Endothelial cell (in vitro differentiated cells): ENCODE measurements at places on chromosomes 5 and 9. TPM values are rescaled to one million over a fixed set of nuclear protein-coding genes. Genes with fewer than 3 reads are reported as not detected.

DNA sequence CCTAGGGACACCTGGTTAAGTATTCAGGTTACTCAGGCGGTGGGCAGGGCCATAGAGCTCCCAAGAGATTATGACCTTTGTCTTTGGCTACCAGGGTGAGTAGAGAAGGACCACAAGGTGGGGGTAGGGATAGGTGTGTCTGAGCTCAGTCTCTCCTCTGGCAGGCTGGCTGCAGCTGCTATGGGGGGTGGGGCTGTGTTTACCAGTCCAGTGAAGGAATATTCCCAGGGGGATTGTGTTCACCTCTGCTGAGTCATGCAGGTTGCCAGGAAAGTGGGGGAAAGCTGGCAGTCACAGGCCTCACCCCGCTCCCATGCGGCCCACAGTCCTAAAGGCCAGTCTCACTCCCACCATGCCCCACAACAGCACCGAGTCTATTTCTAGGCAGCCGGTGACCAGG, 53.6 kb upstream of the POU5F2 start:
- no peak for DNase-seq

DNA sequence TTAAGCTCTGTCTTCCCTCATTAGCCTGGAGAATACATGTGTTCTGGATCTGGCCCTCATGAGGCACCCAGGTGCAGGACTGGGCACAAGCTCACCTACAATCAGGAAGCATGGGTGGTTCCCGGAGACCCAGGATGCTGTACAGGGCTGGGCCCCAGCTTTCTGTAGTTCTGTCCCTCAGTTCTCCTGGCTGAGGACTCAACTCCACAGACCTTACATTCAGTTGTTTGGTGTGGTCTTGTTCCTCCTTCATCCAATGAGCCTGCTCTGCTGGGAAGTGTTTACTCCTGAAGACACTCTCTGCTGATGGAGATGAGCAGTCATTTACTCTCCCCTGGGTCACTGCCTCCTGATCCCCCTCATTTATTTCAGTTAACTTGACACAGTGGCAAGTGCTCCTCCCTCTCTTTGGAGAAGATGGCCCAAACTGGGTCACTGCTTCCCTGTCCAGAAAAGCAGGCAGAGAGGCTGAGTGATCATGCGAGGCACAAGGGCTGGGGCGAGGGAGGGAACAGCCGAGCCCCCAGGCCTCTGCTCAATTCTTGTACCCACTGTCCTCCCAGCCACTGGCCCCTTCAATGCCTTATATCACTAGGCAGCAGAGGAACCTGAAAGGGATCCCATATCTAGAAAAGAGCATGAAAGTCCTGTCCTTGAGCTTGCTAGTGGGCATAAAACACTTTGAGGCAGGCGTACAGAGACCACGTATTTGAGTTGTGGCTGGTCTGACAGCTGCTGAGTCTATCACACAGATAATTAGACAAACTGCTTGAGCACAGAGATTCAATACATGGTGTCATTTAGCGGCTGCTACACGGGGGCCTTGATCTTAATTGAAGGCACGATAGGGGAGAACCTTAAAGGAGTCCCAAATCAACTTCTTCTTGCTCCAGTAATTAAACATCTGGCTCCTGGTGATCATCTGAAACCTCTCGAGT, 221.7 kb downstream of the FSTL4 start:
- DNase-seq: no peak

Gene FOXI1
- total RNA-seq: 2.2 TPM

- DNase-seq: no peak
Measured at GRCh38 chr9:36214571-36214970, 23.9 kb downstream of the CLTA start.

DNA sequence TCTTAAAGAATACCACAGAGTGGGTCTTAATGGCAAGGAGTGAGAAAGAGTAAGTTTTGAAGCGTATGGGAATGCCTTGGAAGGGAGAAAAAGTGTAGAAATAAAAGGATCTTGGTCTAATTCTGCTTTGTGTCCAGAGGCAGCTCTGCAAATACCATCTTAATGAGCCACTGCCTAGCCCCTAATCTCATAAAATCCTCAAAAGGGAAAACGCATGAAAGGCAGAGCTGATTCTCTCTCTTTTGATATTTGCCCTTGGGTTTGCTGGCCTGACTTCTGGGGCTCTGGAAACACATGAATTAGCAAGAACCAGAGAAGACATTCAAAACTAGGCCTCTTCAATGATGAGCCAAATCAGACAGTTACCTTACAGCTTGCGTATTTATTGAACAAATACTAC, 28.1 kb downstream of the NREP start:
- no peak for DNase-seq

- peak; percentile 47 for DNase-seq
Measured at GRCh38 chr9:104868687-104869404, 59.1 kb downstream of the ABCA1 start.

DNA sequence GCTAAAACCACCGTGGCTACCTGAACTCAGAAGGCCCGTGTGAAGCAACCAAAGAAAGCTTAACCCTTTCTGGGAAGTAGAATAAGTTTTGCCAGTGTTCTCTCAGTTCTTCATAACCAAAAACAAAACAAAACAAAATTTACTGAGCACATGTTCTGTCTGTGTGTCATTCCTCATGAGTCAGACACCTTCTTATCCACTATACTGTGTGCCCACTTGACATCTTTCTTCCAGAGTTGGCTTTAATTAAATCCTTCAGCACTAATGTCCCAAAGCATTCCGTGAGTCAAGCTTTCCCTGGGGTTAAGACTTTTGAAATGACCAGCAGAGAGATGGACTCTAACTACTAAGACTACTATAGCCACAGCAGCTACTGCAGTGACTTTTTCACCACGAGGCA, 61.3 kb downstream of the GLIS3 start:
- no peak for DNase-seq

Gene HTR4
- not detected for total RNA-seq

GRCh38 chr9:78038620-78039300, 7.1 kb upstream of the GNAQ start:
- DNase-seq: no peak

DNA sequence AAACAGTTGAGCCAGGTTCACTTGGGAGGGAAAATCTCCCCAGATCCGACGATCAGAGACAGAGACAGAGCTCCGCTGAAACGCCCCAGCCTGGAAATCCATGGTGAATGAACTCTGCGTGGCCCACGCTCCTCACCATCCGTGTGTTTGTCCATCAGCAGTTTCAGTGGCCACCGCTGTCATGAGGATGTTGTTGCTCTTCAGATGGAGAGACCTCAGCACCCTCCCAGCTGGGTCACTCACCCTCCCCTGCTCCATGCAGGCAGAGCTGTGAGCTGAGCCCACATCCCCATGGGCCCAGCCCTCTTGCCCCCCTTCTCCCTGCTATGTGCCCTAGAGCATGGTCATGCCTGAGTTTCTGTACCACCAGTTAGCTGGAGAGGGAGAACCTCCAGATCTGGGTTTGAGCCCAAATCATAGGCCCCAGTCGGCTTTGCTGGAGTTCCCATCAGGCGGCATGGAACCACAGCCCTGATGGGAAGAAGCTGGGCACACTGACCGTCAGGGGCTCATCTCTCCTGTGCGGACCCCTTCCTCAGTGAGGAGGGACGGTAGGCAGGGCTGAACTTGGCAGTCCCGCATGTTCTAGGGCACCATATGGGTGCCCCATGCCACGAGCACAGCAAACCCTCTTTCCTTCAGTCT, 154.4 kb upstream of the COL5A1 start:
- no peak for DNase-seq

DNA sequence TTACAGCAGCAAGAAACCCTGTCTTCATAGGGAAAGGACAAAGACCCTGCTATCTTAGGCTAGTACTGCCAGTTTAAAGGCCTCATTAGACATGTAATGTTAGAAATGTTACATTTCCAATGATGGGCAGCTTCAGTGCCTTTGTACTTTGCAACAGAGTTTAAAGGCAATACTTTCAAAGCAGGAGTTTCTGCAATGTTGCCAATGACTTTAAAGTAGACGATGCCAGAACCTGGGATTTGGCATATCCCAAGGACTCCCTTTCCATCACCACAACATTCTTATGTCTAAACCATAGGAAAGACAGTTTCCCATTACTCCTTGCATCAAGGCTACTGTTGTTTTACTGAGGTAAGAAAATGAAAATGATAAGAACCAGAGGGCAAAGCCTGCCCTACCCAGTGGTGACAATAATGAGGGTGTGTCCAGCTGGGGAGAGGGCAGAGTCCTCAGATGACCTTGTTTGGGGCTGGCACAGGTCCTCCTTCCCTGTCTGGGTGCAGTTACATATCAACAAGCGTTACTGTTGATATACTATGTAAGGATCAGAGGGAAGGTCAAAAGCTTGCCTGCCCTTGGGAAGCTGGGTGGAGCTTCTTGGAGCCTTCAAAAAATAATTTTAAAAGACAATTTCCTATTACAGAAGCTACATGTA, 27.5 kb upstream of the MLANA start:
- DNase-seq: no peak

DNA sequence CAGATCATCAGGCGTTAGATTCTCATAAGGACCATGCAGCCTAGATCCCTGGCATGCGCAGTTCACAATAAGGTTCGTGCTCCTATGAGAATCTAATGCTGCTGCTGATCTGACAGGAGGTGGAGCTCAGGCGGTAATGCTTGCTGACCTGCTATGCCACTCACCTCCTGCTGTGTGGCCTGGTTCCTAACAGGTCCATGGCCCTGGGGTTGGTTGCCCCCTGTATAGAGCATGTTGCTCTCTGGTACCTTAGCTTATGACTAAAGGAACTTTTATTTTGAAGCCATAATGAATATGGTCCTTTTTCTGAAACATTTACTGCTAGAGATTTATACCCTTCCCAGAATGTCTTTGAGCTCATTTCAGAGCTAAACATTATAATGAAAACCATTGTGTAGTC, 3.1 kb downstream of the MAN2A1 start:
- DNase-seq: no peak

- DNase-seq: no peak
Measured at GRCh38 chr5:98308960-98309359, 464.5 kb upstream of the RGMB start.

Gene GNA14
- total RNA-seq: 10.6 TPM
